Stimulated activated CD4-positive, alpha-beta T cell treated with anti-CD3 and anti-CD28 coated beads, Interleukin-1b, Interleukin-23, amount 100 ng/mL, for 24 hours (primary cell): ENCODE measurements at places on chromosomes 7 and 10.

DNA sequence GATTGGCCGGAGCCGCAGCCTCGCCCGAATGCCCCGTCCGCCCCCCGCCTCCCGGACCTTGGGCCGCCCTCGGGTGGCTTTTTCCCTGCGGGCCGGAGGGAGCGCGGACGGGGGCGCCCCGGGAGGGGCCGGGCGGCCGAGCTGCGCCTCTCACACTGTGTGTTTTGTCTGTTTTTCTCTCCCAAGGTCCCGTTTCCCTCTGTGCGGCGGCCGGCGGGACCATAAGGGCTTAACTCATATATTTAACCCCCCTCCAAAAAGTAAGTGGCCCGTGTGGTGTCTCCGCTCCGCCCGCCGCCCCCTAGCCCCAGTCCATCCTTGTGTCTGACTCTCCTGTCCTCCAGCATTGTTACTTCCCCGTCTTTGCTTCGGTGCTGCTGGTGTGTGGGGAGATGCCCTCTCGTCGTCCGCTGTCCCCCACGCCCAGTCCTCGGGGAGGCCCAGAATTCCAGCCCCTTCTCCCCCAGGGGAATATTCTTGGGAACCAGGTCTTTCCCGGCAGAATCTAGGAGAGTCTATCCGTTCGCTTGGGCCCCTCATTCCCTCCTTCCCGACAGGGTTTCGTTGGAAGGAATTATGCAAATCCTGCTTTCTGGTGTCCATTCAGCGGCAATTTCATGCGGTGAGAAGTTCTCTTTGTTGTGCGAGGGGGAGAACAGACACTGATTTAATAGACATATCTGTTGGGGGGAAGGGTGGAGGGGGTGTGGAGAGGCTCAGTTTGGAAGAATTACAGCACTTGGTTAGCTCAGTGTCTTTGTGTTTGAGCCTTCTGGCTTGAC is 1.3 kb downstream of the LCOR start:
- no peak for DNase-seq

- no peak for DNase-seq
These were observed 341.1 kb downstream of the PARD3 start for GRCh38 chr10:34474009-34474376.

- DNase-seq = no peak
These were observed 31.4 kb downstream of the FEZF1 start for GRCh38 chr7:122273117-122273516.

GRCh38 chr7:31466036-31466435 is 47.9 kb upstream of the ITPRID1 start:
- DNase-seq = no peak

- DNase-seq = no peak
These were observed 295.4 kb downstream of the PRPF18 start for GRCh38 chr10:13882119-13882711.

DNA sequence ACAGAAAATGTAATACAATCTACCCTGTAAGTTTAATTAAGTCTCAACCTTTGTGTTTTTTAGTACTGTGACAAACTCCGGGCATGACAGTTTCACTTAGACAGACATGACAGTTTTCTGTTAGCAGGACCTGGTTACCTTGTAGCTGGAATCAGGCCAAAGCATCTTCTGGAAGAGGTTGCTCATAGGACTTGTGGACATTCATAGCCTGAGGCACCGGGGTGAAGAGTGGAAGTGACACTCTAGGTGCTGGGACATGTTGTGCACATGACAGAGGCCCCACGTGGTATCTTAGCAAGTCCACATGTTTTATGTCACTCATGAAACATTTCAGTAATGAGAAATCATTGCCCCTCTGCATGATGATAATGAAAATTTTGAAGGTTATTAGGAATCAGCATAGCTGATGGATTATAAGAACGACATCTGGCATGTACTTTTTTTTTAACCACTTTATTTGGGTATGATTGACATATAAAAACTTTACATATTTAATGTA is 441.4 kb downstream of the CNTNAP2 start:
- no peak for DNase-seq

DNA sequence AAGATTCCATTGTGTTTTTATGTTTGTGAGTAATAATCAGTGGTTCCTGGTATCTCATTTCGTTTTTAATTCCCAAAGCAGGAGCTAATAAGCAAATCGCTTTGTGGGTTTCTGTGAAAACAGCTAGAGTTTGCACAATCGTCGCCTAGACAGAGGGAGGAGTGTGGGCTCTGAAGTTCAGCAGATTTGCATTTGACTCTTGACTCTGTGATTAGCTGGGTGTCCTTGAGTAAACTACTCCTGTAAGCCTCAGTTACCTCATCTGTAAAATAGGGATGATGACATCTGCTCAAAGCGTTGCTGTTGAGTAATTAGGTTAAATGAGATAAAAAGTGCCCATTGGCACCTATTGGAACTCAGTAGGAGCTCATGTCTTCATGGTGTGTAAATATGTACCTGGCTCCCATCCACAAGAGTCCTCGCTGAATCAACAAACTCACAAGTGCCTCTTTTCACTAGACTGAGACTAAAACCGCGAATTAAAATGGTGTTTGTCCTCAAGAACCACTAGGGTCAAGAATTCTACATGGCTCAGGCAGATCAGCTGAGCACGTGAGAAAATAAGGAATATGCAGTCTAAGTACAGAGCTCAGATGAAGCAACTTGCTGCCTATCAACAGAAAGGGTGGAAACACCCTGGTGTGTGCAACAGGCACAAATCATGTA is 385.8 kb upstream of the C7orf33 start:
- no peak for DNase-seq

DNA sequence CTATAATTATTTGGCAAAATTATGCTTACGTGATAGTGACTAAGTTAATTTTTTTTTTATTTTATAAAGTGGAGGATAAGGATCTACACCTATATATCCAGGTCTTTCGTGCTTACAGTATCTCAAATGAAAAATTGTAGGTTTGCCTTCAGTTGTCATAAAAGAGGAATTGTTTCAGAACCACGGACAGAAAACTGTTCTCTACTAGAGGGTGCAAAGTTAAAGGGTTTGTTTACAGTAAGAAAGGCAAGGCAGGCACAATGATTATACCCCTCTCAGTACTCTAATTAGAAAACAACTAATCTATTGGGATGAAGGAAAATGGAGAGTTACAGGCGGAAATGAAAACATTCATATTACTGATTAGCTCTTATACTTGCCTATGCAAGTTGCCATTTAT is 1.5 kb downstream of the PCLO start:
- no peak for DNase-seq

- no peak for DNase-seq
These were observed 76.4 kb downstream of the MAGI2 start for GRCh38 chr7:79377097-79377496.

- no peak for DNase-seq
These were observed 3.0 kb downstream of the ACHE start for GRCh38 chr7:100892364-100893317.

GRCh38 chr7:112176241-112176640 is 30.0 kb downstream of the DOCK4 start:
- no peak for DNase-seq

DNA sequence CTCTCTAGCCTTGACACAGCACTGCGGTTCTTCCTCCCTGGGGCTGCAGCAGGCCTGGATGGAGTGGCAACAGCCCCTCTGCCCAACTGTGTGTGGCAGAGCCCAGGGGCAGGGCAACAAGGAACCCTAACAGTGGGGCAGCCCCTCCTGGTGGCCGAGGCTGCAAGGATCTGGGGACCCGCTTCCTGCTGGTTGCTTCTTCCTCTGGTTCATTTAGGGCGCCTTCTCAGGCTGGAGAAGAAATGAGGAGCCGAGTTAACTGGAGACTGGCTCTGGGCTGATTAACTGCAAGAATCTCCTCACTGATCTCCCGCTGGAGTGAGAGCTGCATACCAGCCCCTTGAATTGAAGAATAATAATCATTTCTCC is 80.1 kb upstream of the EMX2 start:
- DNase-seq = no peak

DNA sequence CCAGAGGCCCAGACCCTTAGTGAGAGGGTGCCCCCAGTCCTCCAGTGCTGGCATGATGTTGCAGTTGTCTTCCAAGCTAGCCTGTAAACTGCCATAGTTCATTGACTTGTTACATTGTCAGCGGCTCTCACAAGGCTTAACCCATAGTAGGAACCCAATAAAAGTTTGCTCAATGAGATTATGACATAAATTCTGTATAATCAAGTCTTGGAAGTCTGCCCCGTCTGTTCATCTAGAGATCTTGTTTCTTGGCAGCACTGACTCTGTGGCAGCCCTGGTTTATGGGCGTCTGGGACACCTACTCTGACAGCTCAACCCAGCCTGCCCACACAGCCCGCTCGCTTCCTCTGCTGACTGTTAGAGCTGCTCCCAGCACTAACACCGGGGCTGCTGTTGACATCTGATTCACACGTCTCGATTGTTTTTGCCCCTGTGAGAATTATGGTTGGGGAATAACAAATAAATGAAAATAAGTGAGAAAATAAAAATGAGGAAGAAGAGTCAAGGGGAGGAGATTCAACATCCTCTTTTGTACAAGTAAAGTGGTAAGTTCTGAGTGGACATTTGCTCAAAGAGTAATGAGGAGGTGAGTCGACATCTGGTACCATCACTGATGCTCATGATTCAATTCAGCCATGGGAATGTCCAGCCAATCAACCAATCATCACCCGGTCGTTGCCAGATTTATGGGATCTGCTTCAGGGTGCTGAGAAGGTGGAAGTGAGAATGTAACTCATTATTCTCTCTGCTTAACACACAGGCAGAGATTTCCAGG is 160.8 kb downstream of the SPAG6 start:
- peak; percentile 9 for DNase-seq

- DNase-seq = no peak
These were observed 520 bp upstream of the WNT2 start for GRCh38 chr7:117323305-117323850.
